ENCODE measurements at places on chromosomes 7 and 10.

- no peak for DNase-seq
- no peak overlapping the region for H3K4me3 ChIP-seq
- no peaks in the 10 kb centered on the region for H3K27me3 ChIP-seq
- no peaks in the 10 kb centered on the region for H3K36me3 ChIP-seq
These were observed 119.3 kb downstream of the BBS9 start for GRCh38 chr7:33248671-33249070.

DNA sequence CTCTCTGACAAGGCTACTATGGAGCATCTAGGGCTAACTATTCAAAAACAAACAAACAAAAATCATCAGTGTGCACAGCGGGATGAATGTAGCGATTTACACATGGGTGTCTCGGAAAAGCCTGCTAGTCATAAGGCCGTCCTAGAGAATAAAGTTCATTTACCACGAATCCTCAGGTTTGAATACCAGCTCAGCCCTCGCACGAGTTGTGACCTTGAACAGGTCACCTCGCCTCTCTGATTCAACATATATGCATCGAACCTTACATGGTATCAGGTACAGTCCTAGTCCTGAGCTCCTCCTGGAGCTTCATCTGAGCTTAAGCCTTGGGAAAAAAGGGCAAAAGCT lies 572 bp downstream of the ATP5MF start:
- DNase-seq = no peak
- H3K4me3 ChIP-seq = peak overlapping the region; percentile 85
- peaks cover 15% of the 10 kb centered on the region for H3K36me3 ChIP-seq
- H3K4me1 ChIP-seq = peaks cover 42% of the 10 kb centered on the region
- peak overlapping the region; percentile 77 for H3K27ac ChIP-seq
- H3K27me3 ChIP-seq = no peaks in the 10 kb centered on the region

DNA sequence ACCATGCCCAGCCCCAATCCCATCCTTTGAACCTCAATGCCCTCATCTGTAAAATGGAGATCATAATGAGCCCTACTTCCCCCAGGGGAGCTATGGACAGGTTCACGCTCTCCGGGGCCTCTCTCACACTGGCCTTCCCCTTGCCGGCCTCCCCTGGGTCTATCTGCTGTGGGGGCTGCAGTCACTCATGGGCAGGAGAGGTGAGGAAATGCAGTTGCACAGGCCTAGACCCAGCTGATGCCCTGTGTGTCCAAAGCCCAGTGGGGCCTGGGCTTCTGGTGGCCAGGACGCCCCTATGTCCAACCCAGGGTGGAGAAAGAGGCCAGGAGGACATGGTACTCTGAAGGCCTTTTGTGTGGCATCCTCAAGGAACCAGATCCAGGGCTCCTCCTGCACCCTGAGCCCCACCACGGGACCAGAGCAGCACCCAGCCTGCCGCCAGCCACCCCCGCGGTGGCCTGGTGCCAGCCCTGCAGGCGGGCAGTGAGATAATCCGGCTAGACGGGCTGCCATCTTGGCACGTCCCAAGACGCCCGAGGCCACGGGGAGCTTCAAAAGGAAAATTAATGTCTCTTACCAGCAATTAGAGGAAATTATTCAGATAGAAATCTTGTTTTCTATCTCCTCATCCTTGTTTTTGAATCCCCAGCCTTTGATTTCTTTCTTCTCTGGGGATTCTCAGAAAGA lies 39.0 kb downstream of the MYL10 start:
- no peaks in the 10 kb centered on the region for H3K27me3 ChIP-seq
- no peaks in the 10 kb centered on the region for H3K36me3 ChIP-seq
- H3K4me1 ChIP-seq = no peaks in the 10 kb centered on the region
- no peak for DNase-seq
- H3K4me3 ChIP-seq = no peak overlapping the region
- H3K27ac ChIP-seq = no peak overlapping the region

GRCh38 chr7:71912476-71912875 lies 499.7 kb downstream of the CALN1 start:
- H3K27ac ChIP-seq = no peak overlapping the region

DNA sequence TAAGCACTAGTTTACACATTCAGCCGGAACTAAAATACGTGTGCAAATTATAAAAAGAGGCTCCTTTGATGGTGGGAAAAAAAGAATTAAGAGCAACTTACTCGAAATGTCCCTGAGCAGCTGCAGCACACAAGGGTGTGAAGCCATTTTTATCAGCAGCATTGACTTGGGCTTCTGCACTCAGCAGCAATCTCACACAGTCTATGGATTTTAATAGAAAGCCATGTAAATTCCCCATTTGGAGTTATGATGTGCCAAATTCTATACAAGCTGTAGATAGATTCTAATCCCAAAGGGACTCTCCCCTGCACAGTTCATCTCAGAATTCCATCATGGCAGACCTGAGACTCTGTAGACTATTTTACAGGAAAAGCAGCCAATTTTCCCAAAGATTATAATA lies 90.5 kb downstream of the CTTNBP2 start:
- no peaks in the 10 kb centered on the region for H3K4me1 ChIP-seq
- H3K27me3 ChIP-seq = no peaks in the 10 kb centered on the region
- no peaks in the 10 kb centered on the region for H3K36me3 ChIP-seq

- no peak overlapping the region for H3K4me3 ChIP-seq
These were observed 108.3 kb upstream of the DPP6 start for GRCh38 chr7:153943861-153944260.

DNA sequence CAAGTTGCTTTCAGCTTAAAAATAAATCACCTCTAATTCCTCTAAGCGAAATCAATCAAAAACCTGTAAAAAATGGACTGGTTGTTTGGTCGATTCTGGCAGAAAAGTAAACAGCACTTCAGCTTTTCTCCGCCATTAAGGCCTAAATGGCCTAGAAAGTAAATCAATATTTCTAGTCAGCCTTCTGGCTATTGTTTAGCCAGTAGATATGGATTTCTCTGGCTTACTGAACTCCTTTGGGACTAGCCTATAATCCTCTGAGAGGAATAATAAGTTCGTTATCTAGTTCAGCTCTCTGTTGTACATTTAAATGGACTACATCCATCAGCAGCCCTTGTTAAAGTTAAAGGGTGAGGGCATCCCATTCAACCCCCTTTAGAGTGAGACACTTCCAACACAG lies 400.1 kb upstream of the ETV1 start:
- H3K4me3 ChIP-seq = no peak overlapping the region
- H3K4me1 ChIP-seq = no peaks in the 10 kb centered on the region
- H3K36me3 ChIP-seq = no peaks in the 10 kb centered on the region
- no peaks in the 10 kb centered on the region for H3K27me3 ChIP-seq
- no peak overlapping the region for H3K27ac ChIP-seq
- DNase-seq = no peak

- H3K4me1 ChIP-seq = no peaks in the 10 kb centered on the region
- no peak overlapping the region for H3K4me3 ChIP-seq
- no peaks in the 10 kb centered on the region for H3K36me3 ChIP-seq
- no peak for DNase-seq
- no peak overlapping the region for H3K27ac ChIP-seq
- no peaks in the 10 kb centered on the region for H3K27me3 ChIP-seq
These were observed 124.8 kb downstream of the PPP1R17 start for GRCh38 chr7:31811650-31812461.

DNA sequence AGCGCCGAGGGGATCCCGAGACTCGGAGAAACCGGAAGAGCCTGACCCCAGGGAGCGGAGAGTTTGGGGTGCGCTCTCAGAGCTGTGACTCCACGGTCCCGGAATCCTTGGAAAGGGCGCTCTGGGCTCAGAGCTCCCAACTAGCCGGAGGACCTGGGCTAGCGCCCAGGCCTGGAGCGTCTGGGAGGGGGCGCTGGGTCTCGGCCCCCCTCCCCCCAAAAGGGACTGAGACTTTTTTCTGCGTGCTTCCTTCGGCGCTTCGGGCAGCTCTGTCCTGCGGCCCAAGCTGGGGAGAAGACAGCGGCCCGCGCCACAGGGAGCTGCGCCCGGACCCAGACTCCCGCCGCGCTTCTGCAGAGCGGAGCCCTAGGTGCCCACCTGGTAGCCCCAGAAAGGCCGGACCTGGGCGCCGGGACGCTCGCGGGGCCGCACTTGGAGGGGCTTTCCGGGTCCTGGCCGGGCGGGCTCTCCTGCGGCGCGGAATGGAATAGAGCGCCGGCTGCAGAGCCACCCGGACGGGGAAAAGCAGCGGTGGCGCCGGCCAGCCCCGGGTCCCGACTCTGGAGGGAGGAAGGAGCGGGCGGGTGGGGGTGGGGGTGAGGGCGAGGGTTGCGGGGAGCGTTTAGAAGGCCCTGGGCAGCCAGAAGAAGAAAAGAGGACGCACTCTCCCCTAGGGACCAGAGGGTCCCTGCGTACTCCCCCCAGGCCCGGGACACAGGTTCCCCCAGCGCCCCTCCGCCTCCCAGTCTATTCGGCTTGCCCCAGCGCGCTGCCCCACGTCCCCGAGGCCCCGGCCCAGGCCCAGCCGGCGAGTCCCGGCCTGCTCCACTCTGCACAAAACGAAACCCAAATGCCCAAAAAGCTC lies 4.7 kb downstream of the ZNF503 start:
- peaks cover 54% of the 10 kb centered on the region for H3K27me3 ChIP-seq
- no peak for DNase-seq
- peaks cover 15% of the 10 kb centered on the region for H3K4me1 ChIP-seq
- H3K36me3 ChIP-seq = peaks cover 3% of the 10 kb centered on the region
- no peak overlapping the region for H3K27ac ChIP-seq

- no peaks in the 10 kb centered on the region for H3K36me3 ChIP-seq
- no peaks in the 10 kb centered on the region for H3K27me3 ChIP-seq
- no peak overlapping the region for H3K27ac ChIP-seq
- DNase-seq = no peak
- no peaks in the 10 kb centered on the region for H3K4me1 ChIP-seq
- no peak overlapping the region for H3K4me3 ChIP-seq
These were observed 91.2 kb downstream of the LHPP start for GRCh38 chr10:124552691-124553276.

Measured in activated T-cell treated with anti-CD3 and anti-CD28 coated beads, Interleukin-2, amount 50 U/mL, for 72 hours (primary cell).